ENCODE measurements at places on chromosomes 12 and 14.

DNA sequence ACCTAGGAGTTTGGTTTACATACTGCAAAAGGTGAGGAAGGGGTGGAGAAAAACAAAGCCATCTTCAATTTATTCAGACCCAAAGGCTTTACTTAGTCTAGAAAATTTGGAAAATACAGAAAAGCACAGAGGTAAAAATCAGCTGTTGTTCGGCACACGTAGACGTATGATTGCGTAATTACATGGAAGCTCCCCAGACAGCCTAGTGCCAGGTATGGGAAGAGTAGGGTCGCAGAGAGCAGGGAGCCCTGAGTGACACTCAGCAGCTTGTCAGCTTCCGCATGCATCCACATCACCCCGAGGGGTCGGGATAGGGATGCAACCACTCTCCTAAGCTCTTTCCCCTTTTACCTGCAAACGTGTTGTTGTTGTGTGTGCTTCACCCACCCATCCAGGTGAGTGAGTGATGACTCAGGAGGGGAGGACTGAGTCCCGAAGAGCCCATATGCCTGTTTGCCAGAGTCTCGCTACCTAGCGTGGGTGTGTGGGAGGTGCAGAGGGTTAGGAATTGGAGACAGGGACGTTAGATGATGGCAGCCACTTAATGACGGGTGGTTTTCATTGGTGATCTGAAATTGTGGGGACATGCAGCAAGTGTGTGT is 20.1 kb downstream of the PIWIL1 start:
- no peak for DNase-seq

DNA sequence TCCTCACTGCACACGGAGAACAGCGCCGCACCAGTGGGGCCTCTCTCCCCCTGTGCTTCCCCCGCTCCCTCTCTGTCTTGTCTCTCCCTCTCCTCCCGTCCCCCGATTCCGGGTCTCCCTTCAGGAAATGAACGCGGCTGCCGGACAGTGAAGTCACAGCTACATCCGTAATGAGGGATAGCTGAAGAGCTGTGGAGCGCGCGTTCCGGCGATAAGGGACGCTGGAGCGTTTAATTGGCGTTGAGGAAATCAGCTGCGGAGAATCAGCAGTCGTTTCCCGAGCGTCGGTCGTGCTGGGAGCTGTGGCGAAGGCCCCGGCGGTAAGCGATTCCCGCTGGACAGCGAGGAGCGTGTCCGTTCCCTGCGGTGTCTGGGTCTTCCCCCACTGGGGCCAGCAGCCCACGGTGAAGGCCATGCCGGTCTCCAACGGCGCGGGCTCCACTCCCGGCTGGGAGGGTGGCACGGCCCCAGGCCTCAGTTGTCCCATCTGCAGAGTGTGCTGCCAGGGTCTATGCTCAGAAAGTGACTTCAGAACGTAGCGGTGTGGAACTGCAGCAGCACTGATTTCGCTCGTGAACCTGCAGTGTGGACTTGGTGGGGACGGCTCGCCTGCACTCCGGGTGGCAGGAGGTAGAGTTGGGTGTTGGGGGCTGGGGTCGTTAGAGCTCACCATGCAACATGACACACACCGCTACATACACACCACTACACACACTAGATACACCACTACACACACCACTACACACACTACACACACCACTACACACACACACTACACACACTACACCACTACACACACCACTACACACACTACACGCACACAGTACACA is 10.9 kb downstream of the NOC4L start:
- no peak for DNase-seq

DNA sequence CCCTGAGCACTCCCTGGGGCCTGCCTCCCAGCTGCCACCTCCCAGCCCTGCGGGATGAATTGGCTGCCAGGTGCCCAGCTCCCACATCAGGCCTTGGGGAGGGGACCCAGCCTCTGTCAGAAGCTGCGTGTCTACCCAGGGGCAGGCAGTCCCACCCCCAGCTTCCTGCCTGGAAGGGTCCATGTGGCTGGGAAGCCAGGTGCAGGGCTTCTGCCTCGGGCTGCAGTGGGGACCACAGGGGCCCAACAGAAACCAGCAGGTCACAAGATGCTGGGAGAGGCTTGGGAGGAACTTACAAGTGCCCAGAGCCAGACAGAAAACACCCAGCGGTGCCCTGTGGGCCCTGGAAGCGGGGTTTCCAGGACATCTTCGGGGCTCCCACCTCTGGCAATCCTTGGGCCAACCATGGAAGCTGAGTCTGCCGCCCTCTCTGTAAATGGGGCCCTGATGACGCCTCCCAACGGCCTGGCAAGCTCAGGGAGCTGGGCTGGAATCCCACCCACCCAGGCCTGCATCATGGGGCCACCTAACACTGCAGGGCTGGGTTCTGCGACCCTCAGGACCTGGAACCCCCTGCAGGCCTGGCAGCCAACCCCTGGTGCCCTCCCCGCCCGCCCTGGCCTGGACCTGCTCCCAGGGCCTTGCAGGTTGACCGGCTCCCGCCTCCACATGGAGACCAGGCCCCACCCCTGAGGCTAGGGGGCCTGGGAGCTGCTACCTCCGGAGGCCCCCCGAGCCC is 36.6 kb downstream of the CCNK start:
- DNase-seq: no peak

DNA sequence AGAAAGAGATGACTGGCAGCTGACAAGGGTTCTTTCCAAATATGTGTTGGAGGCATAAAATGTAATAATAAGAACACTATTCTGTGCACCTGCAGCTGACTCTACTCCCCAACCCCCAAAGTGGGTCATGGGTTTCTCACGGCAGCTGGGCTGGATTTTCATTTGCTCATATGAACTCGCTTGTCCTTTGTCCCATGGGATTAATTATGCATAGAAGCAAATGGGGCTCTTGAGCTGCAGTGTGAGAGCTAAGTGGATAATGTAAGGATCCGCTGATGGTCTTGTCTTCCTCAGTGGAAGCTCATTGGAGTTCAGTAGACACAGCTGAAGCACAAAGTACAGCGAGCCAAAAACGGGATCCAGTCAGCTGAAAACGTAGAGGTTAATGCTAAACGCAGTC is 46.3 kb downstream of the TTC8 start:
- DNase-seq: no peak

GRCh38 chr12:78316631-78317468 is 486.2 kb downstream of the NAV3 start:
- DNase-seq: no peak

DNA sequence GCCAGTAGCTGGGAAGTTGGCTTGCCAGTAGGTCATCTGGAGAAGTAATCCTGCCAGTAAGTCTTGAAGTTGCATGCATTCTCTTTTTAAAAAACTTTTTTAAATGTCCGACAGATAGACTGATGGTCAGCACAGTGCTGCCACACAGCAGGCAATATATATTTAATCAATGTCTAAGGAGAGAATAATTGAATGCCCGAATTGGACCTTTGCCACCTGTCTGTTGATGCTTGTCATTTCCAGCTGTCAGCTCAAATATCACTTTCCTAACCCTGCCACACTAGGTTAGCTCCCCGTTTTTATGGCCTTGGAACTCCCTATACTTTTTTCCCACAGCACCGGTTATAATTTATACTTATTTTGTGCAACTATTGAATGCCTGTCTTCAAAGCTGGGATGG is 2.1 kb upstream of the SLC15A4 start:
- no peak for DNase-seq

GRCh38 chr14:59060841-59061240 is 127.6 kb upstream of the DAAM1 start:
- no peak for DNase-seq

DNA sequence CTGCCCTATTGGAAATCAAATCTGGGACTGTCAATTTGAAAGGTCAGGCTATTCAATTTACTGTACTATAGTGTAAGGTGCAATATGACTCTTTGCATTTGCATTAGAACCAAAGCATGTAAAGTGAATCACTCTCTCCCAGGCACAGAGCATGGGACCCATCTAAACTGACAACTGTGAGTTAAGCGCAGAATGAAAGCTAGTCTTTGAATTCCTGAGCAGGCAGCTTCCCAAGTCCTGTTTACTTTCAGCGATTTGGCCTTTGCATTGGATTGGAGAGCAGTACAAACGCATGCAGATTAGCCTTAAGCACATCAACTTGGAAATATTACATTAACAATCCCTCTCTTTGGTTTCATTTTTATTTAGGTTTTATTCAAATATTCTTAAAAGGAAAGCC is 74.6 kb downstream of the RERG start:
- no peak for DNase-seq

DNA sequence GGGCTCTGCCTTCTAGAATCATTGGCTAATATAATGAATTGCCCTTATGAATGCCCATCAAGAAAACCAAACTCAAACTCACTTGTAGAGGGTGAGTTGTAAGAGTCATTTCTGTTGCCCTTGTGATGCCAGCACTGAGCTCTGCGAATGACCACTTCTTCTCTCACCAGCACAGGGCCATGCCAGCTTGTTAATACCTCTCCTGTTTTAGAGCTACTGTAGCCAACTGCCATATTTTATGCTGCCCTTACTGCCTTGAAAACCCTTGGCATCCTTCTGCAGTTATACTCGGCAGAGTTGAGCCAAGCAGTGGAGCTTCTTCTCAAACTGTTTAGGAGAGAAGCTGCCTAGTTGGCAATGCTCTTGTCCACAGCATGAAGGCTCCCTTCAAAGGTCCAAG is 8.1 kb downstream of the KRT75 start:
- no peak for DNase-seq

DNA sequence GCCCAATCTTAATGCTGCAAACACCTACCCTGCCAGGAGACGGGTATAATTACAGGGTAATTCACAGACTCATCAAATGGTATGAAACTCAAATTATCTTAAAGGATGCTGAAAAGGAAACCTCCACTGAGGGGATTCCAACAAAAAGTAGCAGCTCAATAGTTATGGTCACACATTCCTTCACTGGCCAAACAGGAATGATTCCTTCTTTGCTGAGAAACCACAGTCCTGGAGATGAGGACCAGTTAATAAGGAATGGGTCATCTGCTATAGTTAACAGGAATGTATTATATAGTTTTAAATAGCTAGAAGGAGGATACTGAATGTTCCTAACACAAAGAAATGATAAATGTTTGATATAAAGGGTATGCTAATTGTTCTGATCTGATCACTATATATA is 136.9 kb downstream of the STXBP6 start:
- no peak for DNase-seq

- DNase-seq: no peak
Measured at GRCh38 chr14:80946187-80946586, 4.6 kb upstream of the CEP128 start.

GRCh38 chr12:130764073-130764472 is 48.0 kb upstream of the RIMBP2 start:
- no peak for DNase-seq

DNA sequence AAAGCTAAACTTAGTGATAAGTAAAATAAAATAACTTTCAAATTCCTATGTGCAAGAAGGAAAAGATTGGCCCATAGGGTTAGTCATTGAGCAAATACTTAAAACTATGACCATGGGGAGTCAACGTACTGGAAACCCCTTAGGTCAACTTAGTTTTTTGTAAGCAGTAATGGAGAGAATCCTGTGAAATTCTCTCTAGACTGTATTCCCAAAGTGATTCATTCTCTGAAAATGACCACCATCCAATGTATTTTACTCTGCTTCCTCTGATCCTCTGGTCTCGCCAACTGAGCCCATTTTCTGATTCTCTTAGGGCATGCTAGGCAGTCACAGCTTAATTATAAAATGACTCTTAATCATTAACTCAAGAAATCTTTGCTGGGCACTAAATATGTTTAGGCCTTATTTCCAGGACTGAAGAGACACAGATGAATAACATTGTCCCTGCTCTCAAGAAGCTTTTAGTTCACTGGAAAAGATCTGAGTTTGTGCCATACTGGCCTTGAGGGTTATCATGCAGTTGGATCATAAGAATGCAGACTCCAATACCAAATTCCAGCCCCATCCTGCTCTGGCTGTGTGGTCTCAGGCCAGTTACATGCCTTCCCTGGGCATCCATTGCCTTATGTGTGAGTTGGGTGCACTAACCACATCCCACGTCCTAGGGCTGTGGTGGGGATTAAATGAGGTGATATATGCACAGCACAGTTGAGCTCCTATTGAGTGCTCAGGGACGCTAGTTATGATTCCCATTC is 732.4 kb downstream of the AACS start:
- no peak for DNase-seq

- DNase-seq: no peak
Measured at GRCh38 chr14:82422230-82422629, 888.6 kb upstream of the SEL1L start.

DNA sequence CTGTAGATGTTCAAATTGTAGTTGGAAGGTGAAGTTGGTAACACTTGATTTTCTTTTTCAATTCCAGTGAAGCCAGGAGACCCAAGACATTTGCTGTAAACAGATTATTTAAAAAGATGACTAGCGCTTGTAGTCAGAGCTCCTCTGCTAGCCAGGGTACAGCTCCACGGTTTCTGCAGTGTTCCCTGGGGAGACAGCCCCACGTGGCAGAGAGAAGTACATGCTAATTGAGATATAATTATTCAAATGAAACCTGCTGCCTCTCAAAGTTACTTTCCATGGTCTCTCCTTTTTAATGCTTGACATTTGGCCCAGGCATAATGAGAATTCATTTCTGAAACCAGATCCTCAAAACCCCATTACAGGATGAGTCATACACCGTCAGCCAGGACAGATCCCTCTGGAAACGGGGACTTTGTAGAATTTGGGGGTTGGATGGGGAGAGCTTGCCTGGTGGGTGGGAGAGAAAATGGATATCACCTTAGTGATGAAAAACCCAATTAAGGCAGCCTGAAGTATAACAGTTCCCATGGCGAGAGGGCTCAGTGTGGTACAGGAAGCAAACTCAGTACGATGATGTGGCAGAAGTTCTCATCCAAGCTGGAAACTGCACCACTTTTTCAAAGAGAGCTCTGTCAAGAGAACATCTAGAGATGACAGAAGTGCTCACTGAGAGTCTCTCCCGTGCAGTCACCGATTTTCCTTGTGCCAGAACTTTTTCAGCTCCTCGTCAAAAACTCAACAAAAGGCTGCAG is 637.7 kb upstream of the TMEM132C start:
- DNase-seq: no peak

GRCh38 chr12:123131879-123132402 is 18.9 kb downstream of the PITPNM2 start:
- DNase-seq: no peak

- no peak for DNase-seq
Measured at GRCh38 chr12:125544960-125545359, 479.7 kb downstream of the AACS start.

DNA sequence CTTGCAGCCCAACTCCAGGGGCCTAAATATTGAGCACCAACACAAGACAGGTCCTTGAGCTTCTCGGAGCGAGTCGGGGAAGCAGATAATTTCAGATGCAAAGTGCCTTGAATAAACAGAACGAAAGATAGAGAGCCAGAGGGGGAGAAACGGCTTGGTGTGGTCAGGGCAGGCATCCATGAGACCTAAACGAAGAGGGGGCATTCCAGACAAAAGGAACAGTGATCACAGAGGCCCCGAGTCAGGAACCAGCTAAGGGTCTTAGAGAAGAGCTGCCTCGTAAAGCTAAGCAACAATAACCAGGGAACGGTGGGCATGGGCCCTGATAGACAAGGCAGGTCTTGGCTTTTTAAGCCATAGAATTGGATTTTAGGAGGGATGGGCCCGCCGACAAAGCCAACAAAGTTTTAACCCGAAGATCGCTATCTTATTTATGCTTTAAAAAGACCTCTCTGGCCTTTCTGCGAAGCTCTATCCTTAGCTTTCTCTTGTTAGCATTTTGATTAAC is 421 bp upstream of the ACADS start:
- DNase-seq: no peak

GRCh38 chr12:3684449-3685051 is 68.4 kb downstream of the CRACR2A start:
- no peak for DNase-seq
